ENCODE measurements at places on chromosomes 11 and 22.

DNA sequence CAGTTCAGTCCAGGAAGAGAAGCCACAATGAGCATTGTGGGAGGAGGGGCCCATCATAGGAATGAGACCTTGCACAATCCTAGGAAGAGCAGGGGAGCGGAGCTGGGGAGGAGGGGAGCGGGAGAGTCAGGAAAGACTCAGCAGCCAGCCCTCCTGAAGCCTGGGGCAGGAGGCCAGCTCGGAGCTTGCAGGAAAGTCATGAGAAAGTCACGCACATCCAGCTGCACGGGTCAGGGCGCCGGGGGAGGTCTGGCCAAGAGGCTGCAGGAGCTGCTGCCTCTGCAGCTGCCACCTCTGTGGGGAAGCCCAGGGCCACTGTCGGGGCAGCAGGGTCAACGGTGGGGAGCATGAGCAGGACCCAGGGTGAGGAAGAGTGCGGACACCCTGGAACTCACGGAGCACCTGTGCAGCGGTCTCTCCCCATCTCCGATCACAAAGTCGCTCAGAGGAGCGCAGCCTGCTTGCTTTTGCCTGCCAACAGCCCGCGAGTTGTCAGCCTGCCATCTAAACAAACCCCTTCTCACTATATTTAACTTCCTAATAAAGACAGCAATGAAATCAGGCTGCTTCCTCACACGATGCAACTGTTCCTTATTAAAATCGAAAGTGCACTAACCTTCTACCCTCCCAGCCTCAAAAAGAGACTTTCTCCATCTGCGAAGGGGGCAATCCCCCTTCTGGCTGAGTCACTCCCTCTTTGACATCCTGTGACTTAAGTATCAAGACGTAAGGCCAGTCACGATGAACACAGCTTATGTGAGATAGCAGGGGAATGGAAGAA, 52.9 kb upstream of the RTL6 start:
- peak; percentile 49 for DNase-seq

DNA sequence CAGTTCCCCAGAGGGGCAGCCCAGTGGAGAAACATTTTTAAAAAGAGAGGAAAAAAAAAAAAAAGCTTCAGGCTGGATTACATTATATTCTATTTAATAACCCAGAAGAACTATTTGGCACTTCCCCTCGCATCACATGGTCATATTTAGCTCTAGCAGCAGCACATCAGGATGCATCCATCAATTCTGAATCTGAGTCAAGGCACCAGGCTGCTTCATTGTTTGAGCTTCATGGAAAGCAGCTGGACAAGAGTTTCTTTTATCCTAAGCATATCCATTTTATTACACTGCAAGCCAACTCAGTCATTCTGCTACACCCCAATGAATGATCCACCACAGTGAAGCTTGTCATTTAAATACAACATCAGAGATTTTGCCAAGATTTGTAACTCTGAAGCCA, 10.0 kb downstream of the SPTY2D1 start:
- DNase-seq: no peak

DNA sequence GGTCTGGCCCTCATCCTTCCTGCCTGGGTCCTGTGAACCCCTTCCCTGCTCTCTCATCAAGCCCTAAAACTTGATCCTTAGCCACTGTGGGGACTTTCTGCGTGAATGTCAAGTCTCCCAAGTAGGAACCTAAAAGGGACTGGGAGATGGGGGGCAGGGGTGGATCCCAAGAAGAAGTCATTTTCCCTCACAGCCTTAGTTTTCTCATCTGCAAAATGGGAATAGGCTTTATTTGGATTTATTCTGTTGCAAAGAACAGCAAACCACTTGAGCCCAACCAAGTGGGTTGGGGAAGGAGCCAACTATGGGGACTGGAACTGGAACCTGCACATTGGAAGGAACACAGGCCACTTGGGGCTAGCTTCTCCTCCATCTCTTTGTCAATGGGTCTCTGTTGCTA, 36.8 kb downstream of the NEU3 start:
- no peak for DNase-seq

DNA sequence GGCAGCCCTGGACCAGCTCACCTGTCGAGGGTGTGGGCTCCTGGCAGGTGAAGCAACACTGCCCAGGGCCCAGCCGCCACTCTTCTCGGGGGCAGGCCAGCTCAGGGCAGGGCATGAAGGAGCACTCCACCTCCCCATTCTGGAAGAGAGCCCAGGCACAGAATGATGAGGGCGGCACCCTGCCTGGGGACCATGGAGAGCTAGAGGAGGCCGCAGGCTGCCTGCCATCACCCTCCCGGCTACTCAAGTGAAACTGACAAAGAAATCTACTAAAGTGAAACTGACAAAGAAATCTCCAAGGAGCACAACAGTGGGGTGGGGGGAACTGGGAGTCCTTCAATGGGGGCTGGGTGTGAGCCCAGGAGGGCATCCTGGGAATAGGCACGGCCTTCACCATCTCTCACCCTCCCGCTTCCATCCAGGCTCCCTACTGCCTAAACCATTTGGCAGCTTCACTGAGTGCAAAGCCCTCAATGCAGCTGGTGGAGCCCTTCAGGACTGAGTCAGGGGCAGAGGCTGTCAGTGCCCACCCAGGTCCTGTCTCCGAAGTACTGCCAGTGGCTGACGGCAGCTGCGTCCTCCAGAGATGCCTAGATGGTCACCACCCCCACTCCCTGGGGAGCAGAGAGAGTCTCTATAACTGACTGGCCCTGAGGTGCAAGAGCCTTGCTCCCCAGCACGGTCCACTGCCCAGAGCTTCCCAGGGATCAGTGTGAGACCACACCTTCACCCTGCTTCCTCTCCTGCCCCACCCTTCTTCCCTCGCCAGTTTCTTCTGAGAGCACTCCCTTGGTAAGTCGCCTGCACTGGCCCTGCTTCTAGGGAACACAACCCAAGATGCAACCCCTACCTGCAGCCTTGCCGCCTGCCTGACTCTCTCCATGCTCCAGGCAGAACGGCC, 21.7 kb downstream of the VWCE start:
- DNase-seq: peak; percentile 15

DNA sequence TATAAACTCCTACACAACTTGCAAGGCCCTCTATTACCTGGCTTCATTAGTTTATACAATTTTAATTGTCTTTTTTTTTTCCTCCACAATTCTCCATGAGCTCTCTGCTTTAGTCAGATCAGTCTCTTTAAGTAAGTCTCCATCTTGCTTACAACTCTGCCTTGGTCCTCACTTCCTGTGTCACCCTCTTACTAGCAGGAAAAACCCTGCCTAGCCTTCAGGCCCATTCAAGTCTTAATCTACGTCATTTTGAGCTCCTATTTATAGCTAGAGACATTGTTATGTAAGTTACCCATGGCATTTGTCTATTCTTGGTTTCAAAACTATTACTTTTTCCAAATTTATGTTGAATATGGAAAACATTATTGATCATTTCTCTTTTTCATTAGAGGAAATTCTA, 177.4 kb downstream of the SBF2 start:
- DNase-seq: no peak

DNA sequence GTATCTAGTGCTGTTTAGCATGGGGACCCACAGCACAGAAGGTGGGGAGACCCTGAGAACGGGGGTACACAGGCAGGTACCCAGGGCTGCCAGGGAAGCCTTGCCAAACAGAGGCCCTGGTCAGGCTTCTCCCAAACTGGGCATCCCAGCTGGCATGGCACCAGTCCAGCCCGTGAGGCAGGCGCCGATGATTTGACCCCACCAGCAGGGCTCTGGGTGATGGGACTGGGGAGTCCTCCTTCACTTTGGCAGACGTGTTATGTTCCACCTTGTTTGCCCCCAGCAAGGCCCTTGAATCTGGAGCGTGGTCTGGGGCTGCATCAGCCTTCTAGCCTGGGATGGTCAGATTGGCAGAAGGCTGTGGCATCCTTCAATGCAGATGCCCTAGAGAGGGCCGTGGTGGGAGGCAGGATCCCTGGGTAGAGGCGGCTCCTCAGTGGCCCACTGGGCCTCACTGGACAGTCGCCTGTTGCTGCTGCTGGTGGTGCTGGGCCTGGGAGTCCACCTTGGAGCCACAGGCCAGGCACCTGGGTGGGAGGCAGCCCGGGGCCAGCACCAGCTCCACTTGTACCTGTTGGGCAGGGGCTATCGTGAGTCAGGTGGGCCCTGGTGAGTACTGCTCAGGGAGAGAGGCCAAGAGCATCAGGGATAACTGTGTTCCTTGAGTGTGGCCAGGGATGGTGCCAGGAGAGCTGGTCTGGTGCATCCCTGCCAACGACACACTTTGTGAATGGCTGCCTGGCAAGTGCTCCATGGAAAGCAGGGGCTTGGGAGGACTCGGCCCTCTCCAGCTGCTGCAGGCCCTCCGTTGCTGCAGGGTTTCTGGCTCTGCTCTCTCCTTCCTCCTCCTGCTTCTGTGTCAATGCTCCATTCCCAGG, 3.3 kb downstream of the ADORA2A start:
- no peak for DNase-seq

DNA sequence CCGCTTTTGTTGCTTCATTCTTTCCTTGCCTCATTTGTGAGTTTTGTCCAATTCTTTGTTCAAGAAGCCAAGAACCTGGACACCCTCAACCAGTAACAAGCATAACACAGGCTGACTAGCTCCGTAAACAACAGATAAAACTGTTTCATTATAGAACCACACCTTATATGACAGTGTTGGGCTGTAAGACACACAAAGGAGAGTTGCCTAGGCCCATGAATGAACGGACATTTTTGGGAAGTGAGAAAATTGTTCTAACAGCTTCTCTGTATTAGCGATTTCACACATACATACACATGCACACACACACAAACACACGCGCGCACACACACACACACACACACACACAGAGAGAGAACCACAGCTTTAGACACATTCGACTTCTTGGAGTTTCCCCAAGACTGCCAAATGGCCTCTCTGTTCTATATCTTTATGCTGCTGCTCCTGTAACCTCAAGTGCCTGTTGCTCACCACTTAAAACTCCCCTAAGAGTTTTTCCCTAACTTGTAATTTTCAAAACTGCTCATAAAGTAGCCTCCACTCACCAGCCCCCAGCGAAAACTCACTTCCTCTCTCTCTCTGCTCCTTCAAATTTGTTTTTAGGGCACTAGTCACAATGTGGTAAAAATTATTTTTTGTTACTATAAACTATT, 35.9 kb downstream of the CTSC start:
- DNase-seq: no peak

DNA sequence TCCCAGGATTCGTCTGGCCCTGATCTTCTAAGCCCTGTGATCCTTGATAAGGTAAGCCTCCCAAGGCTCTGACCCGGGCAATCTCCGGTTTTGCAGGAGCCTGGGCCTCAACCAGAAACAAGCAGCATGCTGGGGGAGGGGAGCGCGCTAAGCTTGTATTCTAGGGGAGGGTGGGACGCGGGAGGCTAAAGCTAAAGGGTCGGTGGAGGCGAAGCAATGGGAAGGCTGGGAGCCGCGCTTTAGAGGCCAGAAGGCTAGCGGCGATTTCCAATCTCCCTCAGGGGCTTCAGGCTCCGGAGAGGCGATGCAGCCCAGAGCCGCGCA, 753 bp downstream of the PTPN5 start:
- DNase-seq: no peak

- DNase-seq: no peak
These were observed 56.0 kb upstream of the B3GNT6 start for GRCh38 chr11:76978239-76978638.

- no peak for DNase-seq
These were observed 20.5 kb upstream of the TEAD1 start for GRCh38 chr11:12653729-12654128.

DNA sequence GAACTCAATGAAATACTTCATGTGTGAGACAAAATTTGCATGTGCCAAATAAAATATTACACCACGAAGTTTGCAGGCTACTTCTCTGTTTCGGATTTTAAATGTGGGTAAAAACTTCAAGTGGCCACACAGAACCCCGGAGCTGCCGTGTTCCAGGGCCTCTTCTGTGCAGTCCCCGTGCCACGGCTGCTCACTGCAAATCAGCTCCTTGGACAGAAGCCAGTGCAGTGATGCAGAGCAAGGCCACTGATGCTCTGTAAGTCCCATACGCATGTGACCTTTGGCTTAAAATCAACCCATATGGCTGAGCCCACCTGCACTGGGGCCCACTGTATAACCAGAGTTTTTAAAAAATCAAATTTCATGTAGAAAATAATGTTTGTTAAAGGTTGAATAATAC, 1309.4 kb downstream of the TBC1D22A start:
- no peak for DNase-seq

GRCh38 chr11:103111400-103111799, 2.2 kb downstream of the DYNC2H1 start:
- DNase-seq: no peak

DNA sequence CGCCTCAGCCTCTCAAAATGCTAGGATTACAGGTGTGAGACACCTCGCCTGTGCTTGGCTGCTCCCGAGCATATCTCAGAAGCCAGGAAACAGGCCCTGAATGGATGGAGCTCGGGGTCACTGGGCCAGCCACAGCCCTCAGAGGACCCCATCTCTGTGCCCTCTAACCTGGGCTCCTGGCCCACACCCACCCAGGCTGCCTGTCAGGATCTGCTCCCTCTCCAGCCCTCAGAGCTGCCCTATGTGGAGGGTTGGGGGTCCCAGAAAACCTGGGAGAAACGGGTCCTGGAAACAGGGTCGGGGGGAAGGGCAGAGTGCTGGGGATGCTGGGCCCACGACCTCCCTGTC, 5.2 kb upstream of the CCDC188 start:
- DNase-seq: no peak

GRCh38 chr11:34154059-34154875, 48.8 kb downstream of the NAT10 start:
- no peak for DNase-seq

DNA sequence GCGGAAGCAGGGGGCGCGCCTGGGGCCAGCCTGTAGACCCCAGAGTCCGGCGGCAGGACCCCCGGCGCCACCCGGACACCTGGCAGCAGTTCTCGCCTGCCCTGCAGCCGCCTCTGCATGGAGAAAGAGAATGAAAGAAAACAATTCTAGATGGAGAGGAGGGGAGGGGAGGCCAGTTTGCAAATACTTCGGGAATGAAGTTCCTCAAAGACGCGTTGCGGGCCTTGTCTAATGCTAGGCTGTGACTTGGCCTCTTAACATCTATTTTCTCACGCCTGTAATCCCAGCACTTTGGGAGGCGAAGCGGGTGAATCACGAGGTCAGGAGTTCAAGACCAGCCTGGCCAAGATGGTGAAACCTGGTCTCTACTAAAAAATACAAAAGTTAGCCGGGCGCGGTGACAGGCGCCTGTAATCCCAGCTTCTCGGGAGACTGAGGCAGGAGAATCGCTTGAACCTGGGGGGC, 2.1 kb upstream of the BARX2 start:
- no peak for DNase-seq

- peak; percentile 26 for DNase-seq
These were observed 235.4 kb downstream of the METTL15 start for GRCh38 chr11:28343304-28344233.

Measured in RWPE1 (cell line).